A549 treated with dexamethasone at 1 μM for 4 hours (cell line): ENCODE measurements at places on chromosomes 2 and 18. TPM values are rescaled to one million over a fixed set of nuclear protein-coding genes. Genes with fewer than 3 reads are reported as not detected.

The CASP8 gene
- 26.5 to 34.5 TPM (median 31.5 TPM) in 5 replicates for total RNA-seq

The ALPI gene
- total RNA-seq, result 0.02 to 0.05 TPM (median 0.04 TPM) in 3 of 5 replicates, not detected in the others

The MTERF4 gene
- total RNA-seq, result 23.9 to 26.4 TPM (median 25.6 TPM) in 5 replicates

The KIAA2012 gene
- not detected in 5 replicates for total RNA-seq

The CYP27A1 gene
- 0.15 to 0.18 TPM (median 0.18 TPM) in 5 replicates for total RNA-seq

The SH2D6 gene
- total RNA-seq, result 0.66 to 1.1 TPM (median 0.98 TPM) in 5 replicates

The ANO7 gene
- 1.7 to 2.1 TPM (median 1.9 TPM) in 5 replicates for total RNA-seq

The GAL3ST2 gene
- 0.15 to 0.27 TPM (median 0.25 TPM) in 5 replicates for total RNA-seq

The MRO gene
- total RNA-seq, result 0.05 to 0.15 TPM (median 0.12 TPM) in 5 replicates

The PSMA8 gene
- total RNA-seq, result not detected in 5 replicates

The ARL5A gene
- 19.8 to 29.9 TPM (median 27.5 TPM) in 5 replicates for total RNA-seq

The RSAD2 gene
- total RNA-seq, result 0.12 to 0.27 TPM (median 0.18 TPM) in 5 replicates

The SLC40A1 gene
- 1.4 to 2.0 TPM (median 1.7 TPM) in 5 replicates for total RNA-seq

The LYG1 gene
- 0.74 to 1.7 TPM (median 1.2 TPM) in 5 replicates for total RNA-seq

The SP9 gene
- 1.1 to 2.0 TPM (median 1.8 TPM) in 5 replicates for total RNA-seq

The RNF149 gene
- 33.0 to 46.9 TPM (median 44.1 TPM) in 5 replicates for total RNA-seq

The MLPH gene
- total RNA-seq, result 225 to 326 TPM (median 300 TPM) in 5 replicates

The ZNF892 gene
- total RNA-seq, result 0.36 to 0.91 TPM (median 0.69 TPM) in 5 replicates

The DSG1 gene
- not detected in 5 replicates for total RNA-seq

The CD302 gene
- 2.1 to 3.2 TPM (median 2.6 TPM) in 5 replicates for total RNA-seq

The TBR1 gene
- total RNA-seq, result 0.01 to 0.09 TPM (median 0.04 TPM) in 4 of 5 replicates, not detected in the other

The AGFG1 gene
- 95.4 to 139 TPM (median 129 TPM) in 5 replicates for total RNA-seq

The LHCGR gene
- total RNA-seq, result not detected in 5 replicates

The REG3A gene
- total RNA-seq, result not detected in 5 replicates

The RGPD4 gene
- 0.02 to 0.07 TPM (median 0.04 TPM) in 5 replicates for total RNA-seq

The RPE gene
- 57.4 to 68.8 TPM (median 64.6 TPM) in 5 replicates for total RNA-seq

The DGKD gene
- 50.3 to 90.9 TPM (median 74.3 TPM) in 5 replicates for total RNA-seq

The TP53I3 gene
- total RNA-seq, result 263 to 323 TPM (median 281 TPM) in 5 replicates

The EFEMP1 gene
- 31.3 to 48.7 TPM (median 48.1 TPM) in 5 replicates for total RNA-seq

The CCDC85A gene
- 0.25 to 0.39 TPM (median 0.34 TPM) in 5 replicates for total RNA-seq

The NDC80 gene
- 11.3 to 13.8 TPM (median 12.8 TPM) in 5 replicates for total RNA-seq

The SFT2D3 gene
- 4.3 to 5.4 TPM (median 4.8 TPM) in 5 replicates for total RNA-seq

The CHPF gene
- total RNA-seq, result 16.9 to 30.5 TPM (median 28.2 TPM) in 5 replicates

The PLEKHH2 gene
- total RNA-seq, result 1.3 to 3.1 TPM (median 2.2 TPM) in 5 replicates

The APCDD1 gene
- 0.07 to 0.11 TPM (median 0.07 TPM) in 3 of 5 replicates, not detected in the others for total RNA-seq

The SLC25A52 gene
- not detected in 5 replicates for total RNA-seq

The GKN1 gene
- total RNA-seq, result 0.24 to 0.56 TPM (median 0.41 TPM) in 5 replicates

The RAB31 gene
- 18.7 to 24.9 TPM (median 22.5 TPM) in 5 replicates for total RNA-seq

The SPHKAP gene
- total RNA-seq, result 0.01 TPM in 1 of 5 replicates, not detected in the others

The INHBB gene
- total RNA-seq, result 22.0 to 35.9 TPM (median 28.5 TPM) in 5 replicates

The ESPNL gene
- 0.13 to 0.22 TPM (median 0.16 TPM) in 4 of 5 replicates, not detected in the other for total RNA-seq

The INSIG2 gene
- 9.4 to 12.5 TPM (median 11.6 TPM) in 5 replicates for total RNA-seq

The G6PC2 gene
- total RNA-seq, result not detected in 5 replicates

The UGP2 gene
- total RNA-seq, result 101 to 114 TPM (median 112 TPM) in 5 replicates

The IL1B gene
- total RNA-seq, result 0.11 to 0.27 TPM (median 0.16 TPM) in 4 of 5 replicates, not detected in the other

The TCF23 gene
- not detected in 5 replicates for total RNA-seq

The DPP10 gene
- not detected in 5 replicates for total RNA-seq

The PIEZO2 gene
- 0.44 to 1.2 TPM (median 0.70 TPM) in 5 replicates for total RNA-seq
